ENCODE measurements at places on chromosomes 6 and 20.

DNA sequence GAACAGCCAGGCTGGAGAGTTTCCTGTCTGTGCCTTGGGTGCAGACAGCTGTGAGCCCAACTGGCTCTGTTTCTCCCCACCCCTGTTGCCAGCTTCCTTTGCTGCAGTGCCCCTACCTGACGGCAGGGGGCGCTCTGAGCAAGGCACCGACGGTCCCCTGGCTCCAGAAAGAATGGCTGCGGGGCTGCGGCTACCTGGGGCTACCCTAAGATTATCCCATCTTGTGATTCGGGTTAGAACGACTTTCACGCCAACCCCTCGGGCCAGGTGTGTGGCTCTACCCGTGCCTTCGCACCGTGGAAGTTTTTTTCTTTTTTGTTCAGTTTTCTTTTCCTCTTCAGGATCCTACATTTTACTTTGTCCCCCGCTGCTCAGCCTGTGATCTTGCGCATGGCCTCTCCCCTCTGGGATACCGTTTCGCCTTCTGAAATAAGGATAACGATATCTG is 33.4 kb upstream of the AAR2 start:
- DNase-seq, result peak; percentile 88

GRCh38 chr6:14625173-14625895 is 507.8 kb downstream of the CD83 start:
- DNase-seq, result no peak

GRCh38 chr6:24614043-24614420 is 32.0 kb downstream of the KIAA0319 start:
- no peak for DNase-seq

DNA sequence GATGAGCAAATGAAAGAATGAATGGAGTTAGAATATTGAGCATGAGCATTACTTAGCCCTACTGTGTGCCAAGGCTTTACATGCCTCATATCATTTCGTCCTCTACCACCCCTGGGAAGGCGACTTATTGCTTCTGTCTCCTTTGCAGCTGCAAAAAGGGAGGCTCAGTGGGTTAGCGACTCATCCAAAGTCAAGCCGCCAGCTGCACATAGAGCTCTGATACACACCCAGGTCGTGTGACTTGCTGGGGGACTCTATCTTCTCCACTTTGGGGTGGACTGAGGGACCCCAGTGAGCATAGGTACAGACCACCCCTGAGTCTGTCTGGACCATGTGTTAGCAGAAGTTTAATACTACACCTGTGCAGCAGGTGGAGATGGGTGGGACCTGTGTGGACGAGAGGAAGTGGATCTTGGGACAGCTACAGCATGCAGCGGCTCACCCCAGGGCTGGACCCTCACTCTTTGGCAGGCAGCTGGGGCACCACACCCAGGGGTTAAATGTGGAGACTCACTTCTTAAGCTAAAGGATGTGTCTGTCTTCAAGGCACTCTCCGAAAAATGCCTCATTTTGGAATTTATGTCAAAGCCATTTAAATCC is 36.2 kb upstream of the ANGPT4 start:
- no peak for DNase-seq

DNA sequence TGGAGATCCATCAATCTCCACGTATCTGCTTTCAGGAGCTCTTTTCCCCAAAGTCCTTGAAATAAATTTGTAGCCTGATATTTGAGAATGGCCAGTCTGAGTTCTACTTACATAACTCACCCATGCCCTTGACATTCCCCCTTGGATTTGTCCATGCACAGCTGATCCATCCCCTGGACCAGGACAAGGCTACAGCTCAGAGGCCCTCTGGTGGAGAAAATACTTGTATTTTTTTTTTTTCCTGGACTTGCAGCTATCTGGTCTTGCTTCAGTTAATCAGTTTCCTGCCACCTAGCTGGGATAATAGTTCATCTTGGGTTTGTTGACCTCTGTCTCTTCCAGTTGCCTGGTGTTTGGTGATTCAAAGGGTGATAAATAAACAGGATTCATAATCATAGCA is 467.6 kb downstream of the DHX35 start:
- DNase-seq, result no peak

GRCh38 chr20:53643031-53643832 is 49.6 kb upstream of the ZNF217 start:
- DNase-seq, result peak; percentile 95

DNA sequence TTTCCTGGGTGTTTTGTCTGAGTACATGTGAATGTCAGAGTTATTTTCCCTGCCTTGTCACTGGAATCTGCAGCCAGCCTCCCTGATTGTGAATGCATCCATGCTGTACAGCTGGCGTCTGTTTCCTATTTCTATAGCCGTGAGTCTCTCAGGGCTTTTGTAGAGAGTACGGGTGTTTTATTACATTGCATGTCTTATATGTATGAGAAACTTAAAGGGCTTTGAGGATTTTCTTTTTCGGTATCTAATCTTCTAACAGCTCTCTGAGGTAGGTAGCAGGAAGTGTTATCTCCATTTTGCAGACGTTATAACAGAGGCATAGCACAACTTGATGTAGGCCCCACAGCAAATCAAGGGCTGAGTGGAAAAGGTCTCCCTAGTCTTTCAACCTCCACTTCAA is 272.9 kb downstream of the PRL start:
- no peak for DNase-seq

Data from HTR-8/SVneo (cell line).